Mesendoderm (in vitro differentiated cells): ENCODE measurements at places on chromosomes 12 and 14.

DNA sequence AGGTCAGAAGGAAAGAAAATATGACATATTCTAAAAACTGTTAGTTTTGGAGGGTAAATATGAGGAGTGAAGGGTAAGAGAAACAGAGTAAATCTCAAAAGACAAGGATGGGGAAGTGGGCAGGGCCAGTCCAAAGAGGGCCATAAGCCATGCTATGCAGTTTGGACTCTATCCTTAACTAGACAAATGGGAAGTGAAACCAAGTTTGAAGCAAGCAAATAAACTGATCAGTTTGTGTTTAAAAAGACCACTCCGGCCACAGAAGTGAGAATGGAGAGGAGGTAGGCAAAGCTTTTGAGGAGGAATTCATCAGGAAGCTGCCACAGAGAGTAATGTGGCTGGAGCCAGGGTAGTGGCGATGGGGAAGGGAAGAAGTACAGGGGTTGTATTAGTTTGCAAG lies 37.5 kb upstream of the DAAM1 start:
- DNase-seq = no peak

DNA sequence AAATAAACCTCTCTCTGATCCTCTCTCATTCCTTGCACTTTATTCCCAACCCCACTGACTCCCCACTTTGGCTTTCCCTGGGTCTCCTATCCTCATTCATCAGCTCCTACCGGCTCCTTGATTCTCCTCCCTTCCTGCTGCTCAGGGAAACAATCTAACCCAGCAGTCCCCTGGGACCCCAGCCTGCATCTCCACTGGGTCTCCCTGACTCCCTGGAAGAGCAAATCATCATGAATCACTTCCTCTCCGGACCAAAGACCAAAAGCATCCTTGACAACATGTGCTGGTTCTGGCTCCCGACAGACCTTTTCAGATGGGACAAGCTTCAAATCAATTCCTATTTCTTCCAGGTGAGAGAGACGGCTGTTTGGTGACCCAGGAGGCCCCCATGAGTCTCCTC lies 76.6 kb downstream of the HSPB8 start:
- DNase-seq = no peak

GRCh38 chr12:121803861-121804416 lies at the start of gene SETD1B:
Gene SETD1B (plus strand): TSS chr12:121804009. CDS start chr12:121804738, 729 bp downstream.
- DNase-seq = peak; percentile 80

DNA sequence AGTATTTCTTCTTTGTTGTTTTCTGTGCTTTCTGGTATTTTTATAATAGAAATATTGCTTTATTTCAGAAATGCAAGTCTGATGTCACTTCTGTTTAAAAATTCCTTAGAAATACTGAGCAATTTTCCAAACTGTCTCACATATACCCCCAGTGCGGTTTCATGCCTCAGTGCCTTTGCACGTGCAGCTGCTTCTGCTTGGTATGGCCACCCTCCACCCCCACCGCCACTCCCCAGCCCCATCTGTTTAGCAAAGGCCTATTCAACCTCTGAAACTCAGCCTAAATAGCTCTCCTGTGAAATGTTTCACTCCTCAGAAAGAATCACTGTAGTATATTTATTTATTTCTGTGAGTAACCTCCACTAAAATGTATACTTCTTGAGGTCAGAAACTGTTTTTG lies 52.3 kb downstream of the PPM1H start:
- no peak for DNase-seq

GRCh38 chr14:65704437-65704836 lies 291.9 kb downstream of the FUT8 start:
- no peak for DNase-seq

- no peak for DNase-seq
Measured at GRCh38 chr12:113888435-113888834, 77.7 kb downstream of the RBM19 start.
